ENCODE measurements at places on chromosomes 13 and 19.

- no peak for DNase-seq
Observed at GRCh38 chr19:47124937-47125668, 5.5 kb upstream of the SAE1 start.

DNA sequence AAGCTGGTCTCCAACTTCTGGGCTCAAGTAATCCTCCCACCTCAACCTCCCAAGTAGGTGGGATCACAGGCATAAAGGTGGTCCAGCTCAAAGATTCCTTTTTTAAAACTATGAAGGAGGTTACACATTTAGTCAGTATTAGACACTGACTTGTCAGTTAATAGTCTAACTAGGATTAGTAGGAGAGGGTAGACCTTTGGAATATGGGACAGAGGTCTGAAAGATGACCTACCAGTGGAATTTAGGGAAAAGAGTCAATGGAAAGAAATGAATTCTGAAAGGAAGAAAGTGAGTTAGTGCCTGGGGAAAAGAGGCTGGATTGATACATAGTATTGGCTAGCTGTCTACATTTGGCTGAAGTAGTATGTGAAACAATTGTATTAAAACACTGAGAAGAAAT is 220.7 kb downstream of the MZT1 start:
- no peak for DNase-seq

DNA sequence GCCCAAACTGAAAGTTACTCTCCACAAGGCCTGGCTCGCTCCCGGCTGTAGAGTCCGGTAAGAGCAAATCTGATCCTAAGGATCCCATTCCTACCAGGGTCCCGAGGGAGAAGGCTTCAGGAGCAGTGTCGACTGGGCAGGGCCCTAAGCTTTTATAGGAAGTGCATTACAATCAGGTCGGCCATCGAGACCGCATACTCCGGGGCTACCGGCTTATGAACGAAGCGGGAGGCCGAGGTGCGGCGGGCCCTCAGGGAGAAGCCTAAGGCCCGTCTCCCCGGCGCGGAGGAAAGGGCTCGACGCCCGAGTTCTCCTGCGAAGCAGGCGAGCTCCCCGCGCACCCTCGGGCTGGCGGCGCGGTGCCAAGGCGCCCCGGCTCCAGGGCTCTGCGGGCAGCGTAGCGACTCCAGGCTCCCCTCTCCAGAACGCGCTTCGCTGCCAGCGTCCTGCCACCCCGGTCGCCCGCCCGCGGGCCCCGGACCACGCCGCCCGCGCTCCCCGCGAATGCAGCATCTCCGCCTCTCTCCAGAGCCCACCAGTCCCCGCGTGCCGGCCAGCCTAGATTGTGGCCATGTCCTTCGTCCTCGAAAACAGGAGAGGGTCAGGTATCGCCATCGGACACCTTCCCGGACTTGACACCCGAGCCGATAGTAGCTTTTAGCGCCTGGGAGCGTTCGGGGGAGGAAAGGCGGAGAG is 1.4 kb downstream of the EFNB2 start:
- no peak for DNase-seq

- no peak for DNase-seq
Observed at GRCh38 chr19:8108560-8109445, 40.6 kb downstream of the FBN3 start.

- DNase-seq: no peak
Observed at GRCh38 chr19:6216996-6217751, 62.6 kb downstream of the MLLT1 start.

GRCh38 chr13:19075418-19075817 is 106.2 kb downstream of the TUBA3C start:
- no peak for DNase-seq

- no peak for DNase-seq
Observed at GRCh38 chr19:5809053-5809452, 4.2 kb downstream of the NRTN start.

DNA sequence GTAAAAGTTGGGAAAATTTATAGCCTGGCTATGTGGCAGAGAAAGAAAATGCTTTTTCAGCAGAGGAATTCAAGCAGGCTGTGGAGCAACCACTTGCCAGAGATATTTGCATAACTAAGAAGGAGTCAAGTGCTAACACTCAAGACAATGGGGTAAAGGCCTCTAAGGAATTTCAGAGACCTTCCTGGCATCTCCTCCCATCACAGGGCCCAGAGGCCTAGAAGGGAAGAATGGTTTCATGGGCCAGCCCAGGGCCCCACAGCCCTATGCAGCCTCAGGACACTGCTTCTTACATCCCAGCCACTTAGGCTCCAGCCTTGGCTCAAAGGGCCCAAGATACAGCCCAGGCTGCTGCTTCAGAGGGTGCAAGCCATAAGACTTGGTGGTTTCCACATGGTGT is 14.3 kb downstream of the SLC15A1 start:
- no peak for DNase-seq

DNA sequence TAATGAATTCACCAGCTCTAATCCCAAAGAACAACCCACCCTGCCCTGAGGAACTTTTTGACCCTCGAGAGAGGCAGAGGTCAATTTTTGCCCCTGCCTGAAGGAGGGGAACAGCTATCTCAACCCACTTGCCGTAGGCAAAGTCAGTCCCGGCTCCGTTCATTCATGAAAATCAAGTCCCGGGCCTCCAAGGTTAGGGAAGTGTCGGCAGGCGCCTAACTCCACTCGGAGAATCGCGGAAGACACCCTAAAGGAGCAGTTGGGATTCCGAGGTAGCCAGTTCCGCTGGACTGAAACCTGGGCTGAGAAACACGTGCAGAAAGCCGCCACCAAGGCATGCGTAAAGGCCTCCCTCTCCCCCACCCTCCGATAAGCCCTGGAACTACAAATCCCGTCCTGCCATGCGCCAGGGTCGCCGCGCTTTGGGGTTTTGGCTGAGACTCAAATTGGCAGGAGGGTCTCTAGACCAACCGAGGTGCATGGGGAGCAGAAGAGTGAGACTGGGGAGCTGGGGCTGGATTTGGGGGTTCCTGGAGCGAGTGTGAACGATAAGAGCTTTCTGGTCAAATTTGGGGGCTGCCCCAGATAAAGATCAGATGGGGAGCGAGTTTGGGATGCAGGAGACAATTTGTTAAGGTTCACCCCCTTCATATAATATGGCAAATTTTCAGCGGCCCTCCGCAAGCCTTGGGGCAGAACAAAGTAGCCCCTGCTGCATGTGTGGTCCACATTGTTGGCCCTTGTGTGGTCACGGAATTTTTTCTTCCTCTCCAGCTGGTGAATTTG is at the start of gene TNPO2:
Gene TNPO2, minus strand, starts transcription at position 292 of the 786 bp plus-strand sequence. CDS start 2,955 bp downstream, outside the sequence.
- DNase-seq: no peak

GRCh38 chr13:34246511-34246910 is 428.6 kb downstream of the RFC3 start:
- DNase-seq: no peak

DNA sequence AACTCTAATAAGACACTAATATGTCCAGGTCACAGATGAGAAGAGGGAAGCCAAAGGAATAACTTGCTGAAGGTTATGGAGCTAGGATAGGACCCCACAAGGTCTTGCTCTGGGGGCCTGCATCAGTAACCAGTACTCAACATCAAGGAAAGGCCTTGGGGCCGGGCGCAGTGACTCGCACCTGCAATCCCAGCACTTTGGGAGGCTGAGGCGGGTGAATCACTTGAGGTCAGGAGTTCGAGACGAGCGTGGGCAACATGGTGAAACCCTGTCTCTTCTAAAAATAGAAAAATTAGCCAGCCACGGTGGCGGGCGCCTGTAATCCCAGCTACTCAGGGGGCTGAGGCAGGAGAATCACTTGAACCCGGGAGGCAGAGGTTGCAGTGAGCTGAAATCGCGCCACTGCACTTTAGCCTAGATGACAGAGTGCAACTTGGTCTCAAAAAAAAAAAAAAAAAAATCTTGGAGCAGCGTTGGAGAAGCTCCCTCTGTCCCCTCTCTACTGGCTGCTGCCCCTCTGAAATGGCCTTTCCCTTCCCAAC is 1.8 kb downstream of the LONP1 start:
- DNase-seq: no peak

GRCh38 chr19:45879055-45879454 is 6.9 kb downstream of the IRF2BP1 start:
- DNase-seq: no peak
